ENCODE measurements at places on chromosomes 7 and 10.
A peak's percentile ranks its signal among the peaks of the same experiment; 100 is the strongest.

- DNase-seq, result no peak
Measured at GRCh38 chr10:90378524-90379076, 479.2 kb downstream of the HTR7 start.

DNA sequence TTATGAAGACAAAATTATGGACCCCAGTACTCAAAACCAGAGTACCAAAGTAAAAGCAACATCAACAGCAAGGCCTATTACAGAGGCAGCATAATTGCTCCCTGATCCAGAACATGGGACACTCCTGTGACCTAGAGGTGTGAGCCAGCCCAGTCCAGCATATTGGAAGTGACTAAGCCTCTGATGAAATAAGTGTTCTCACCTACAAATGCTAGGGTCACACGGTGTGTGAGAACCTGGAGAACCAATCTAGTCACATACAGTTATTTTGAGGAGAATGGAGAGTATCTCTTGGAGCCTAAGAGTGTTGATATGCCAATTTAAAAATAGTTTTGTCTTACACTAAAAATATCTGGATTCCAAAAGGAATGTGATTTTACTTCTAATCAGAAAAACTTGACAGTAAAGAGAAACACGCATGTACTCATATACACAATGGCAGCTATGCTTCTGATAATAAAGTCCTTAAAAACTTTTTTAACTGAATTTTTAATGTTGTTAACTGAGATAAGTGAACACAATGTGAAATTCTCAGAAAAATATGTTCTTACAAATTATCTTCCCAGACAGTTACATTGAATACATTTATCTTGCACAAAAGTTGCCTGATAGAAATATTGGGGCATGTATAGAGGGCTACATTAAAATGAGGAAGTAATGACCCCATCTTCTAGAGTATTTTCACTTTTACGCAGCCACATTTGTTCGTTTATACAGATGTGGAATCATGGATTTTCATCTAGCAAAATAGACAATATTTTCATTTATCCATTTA is 56.8 kb upstream of the CD36 start:
- DNase-seq, result no peak

DNA sequence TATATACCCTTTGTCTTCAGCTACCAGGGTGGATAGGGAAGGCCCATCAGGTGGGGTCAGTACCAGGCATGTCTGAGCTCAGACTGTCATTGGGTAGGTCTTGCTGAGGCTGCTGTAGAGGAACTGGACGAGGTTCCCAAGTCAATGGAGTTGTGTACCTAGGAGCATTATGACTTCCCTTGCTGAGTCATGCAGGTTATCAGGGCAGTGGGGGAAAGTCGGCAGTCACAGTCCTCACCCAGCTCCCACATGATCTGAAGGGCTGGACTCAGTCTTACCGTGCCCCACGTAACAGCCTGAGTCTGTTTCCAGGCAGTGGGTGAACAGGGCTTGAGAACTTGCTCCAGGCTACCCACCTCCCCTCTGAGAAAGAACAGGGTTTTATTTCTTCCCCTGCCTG is 260.8 kb upstream of the COBL start:
- DNase-seq, result no peak

GRCh38 chr10:9951481-9952257 is 1066.0 kb upstream of the CELF2 start:
- DNase-seq, result no peak

DNA sequence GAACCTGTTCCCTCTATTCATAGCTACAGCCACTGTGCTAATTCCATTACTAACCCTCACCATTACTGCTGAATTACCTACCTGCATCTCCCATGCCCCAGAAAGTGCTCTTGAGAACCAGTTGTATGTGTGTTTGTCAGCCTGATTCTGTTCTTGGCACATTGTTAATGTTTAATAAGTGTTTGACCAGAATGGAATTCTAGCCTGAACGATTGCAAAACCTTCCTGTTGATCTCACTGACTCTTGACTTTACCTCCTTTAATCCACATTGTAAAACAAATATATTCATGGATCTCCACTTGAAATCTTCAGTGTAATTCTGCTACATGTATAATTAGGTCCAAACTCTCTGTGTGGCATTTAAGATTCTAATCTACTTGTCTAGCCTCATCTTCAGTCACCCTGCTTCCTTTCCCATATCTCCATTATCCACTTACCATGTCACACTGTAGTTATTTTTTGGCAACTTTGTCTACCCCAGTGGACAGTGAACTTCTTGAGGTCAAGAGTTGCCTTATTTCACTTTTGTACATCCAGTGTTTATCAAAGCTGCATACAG is 4.9 kb downstream of the ZNF277 start:
- DNase-seq, result no peak

DNA sequence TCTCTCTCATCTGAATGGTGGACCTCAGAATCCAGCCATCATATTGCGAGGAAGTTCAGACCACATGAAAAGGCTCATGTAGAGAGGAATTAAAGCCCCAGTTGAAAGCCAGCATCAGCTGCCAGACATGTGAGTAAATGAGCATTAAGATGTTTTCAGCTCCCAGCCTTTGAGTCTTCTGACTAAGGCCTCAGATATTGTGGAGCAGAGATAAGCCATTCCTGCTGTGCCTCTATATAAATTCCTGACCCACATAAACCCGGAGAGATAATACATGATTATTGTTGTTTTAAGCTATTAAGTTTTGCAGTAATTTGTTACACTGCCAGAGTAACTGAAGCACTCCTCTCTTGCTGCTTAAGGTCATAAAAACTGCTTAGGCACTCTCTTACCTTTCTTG is 14.6 kb downstream of the FAM149B1 start:
- no peak for DNase-seq

DNA sequence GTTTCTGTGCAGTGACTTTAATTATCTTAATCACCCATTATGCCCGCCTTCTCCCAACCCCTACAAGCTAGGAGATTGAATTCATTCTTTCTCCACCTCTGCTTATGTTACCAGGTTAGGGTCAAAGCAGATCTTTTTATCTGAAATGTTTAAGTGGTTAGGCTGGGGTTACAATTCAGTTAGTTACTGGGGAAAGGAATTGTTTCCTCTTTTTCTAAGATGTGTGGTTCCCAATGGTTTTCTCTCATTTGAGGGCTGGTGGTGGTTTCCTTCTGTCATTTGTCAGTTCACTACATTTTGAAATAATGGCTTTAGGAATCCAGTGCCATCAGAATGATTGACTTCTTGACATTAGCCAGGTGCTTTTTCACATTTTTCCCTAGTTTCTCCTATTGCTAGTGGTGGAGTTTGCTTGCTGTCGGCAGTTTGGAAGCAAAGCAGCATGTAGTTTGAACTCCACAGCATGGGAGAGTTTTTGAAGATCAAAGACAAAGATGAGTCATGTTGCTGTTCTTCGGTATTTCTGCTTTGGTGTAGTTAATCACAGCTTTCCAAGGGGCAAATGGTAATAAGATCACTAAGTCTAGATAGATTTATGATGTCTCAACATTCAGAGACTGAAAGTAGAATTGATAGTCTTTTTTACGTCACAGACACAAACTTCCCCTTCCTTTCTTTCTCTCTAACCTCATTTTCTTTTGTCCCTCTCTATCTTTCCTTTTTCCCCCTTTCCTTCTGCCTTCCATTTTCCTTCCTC is 168.2 kb downstream of the SND1 start:
- DNase-seq, result peak; percentile 15

- no peak for DNase-seq
Measured at GRCh38 chr10:44972874-44973306, 5.7 kb downstream of the DEPP1 start.

- DNase-seq, result no peak
Measured at GRCh38 chr7:1095621-1096155, 7.8 kb downstream of the GPER1 start.

DNA sequence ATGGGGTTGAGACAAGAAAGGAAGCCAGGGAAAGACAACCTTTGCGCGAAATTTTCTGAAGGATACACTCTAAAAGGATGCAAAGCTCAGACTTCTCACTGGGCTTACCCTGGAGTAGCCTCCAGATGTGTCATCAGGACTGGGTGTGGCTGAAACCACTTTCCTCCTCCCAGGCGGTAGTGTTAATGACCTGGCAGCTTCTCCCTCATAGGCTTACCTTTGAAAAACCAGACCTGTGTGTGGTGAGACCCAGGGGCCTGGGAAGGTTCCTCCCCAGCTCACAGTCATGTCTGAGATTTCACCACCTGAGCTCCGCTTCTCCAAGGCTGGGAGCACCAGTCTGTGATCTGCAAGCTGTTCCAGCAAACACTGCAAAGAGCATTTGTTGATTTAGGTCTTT is 93.7 kb downstream of the EPC1 start:
- DNase-seq, result no peak

Measured in activated CD4-positive, alpha-beta T cell treated with anti-CD3 and anti-CD28 coated beads for 4 hours (primary cell).